A673 (cell line): ENCODE measurements at places on chromosomes 4 and X.
A peak's percentile ranks its signal among the peaks of the same experiment; 100 is the strongest.

GRCh38 chr4:13298655-13299054, 185.5 kb downstream of the RAB28 start:
- no peak for DNase-seq

GRCh38 chr4:151784706-151785105, 23.9 kb upstream of the GATB start:
- DNase-seq: no peak

DNA sequence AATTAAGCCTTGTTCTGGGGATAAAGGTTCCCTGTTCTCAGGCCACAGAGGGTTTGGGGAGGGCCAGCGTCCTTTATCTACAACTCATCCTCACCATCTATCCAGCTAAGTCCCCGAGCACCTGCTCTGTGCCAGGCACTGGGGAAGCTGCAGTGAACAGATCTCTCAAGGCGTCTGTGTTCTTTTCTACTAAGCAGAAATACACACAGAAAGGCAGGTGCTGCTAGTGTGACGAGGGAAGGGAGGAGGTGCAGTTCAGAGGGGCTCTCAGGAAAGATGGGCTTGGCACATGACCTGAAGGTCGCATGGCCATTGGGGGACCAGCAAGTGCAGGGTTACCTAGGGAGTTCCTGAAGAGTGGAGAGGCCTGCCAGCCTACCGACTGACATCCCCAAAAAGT, 352.2 kb downstream of the NR3C2 start:
- no peak for DNase-seq

- DNase-seq: no peak
Observed at GRCh38 chrX:12929701-12930100, 23.3 kb downstream of the TLR8 start.

GRCh38 chrX:119482041-119482440, 13.8 kb downstream of the SLC25A5 start:
- no peak for DNase-seq

GRCh38 chrX:115029869-115030570, 12.6 kb upstream of the IL13RA2 start:
- no peak for DNase-seq

DNA sequence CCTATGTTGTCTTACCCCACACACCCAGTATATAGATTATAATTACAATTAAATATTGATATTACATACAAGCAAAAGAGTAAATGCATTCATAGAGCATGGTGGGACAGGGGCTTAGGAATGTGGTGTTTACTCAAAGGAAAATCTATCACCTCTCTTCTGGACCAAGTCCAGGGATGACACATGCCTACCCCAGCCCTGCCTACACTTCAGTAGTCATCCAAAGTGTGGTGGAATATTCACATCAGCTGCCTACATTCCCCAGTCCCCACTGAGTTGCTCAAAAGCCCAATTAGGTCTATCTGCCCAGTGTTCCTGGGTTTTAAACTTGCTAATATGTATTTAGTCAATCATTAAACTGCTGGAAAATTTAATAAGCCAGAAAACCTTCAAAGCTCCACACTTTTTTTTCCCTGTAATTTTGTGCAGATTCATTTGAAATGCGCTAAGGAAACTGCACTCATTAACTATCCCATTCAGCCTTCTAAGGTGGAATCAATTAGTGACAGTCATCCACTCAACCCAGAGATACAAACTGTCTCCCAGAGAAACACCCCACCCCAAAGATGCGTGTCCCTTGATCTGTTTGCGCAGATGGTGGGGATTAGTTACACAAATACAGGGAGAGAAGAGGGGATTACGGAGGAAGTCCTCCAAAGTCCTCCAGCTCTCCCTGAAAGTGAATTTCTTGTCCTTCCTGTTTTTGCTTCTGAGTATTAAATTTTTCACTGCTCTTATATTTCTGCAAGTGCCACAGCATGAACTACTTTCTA, 91.7 kb upstream of the KDR start:
- DNase-seq: peak; percentile 14

DNA sequence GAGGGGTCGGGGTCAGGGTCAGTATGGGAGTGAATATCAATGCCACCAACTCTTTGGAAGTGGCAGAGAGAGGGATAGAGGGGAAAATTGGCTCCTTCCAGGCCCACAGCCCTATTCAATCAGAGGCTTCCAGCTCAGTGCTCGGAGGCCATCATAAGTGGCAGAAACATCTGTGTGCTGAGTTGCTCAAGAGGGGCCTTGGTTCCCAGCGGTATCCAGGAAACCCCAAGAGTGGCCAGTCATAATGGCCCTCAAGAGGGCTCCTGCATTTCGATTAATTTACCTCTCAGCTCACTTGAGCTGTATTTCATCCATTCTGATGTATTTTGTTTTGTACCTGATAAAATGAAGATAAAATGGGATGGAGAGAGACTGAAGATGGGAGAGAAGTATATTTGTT, 154.3 kb upstream of the EOLA2 start:
- DNase-seq: no peak

DNA sequence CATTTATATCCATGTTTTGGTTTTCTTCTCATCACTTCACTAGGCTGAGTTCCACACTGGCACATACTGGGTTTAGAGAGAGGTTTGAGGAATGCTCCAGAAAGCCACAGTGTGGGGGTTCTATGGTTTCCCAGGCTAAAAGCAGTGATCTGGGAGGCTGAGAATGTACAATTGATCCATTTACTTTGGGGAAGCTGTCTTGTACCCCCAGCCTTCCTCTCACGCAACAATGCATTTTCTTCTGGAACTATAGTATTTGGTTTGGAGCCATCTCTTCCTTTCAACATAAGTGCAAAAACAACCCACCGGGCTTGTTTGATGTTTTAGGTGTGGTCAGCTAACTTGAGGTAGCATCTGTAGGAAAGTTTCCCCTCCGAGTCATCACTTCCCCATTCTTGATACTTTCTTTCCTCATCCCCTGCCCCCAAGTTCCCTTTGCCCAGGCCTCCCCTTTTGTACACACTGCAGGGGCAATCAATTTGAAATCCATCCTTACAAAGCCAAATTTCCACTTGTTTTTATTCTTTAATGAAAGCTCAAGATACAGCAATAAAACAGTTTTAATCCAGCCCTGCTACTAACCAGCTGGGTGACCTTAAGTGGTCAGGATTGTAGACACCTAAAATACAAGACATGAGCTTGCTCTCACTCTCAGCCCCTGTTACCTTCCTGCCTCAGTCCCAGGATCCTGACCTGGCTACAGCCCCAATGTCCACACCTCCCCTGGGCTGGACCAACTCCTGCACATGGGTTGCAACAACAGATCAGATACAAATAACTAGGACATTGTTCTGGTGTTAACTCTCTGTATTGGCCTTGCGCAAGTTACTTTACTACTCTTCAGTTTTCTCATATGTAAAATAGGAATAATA, 109.2 kb downstream of the FHDC1 start:
- no peak for DNase-seq

- DNase-seq: no peak
Observed at GRCh38 chr4:102586002-102586643, 85.0 kb downstream of the NFKB1 start.

DNA sequence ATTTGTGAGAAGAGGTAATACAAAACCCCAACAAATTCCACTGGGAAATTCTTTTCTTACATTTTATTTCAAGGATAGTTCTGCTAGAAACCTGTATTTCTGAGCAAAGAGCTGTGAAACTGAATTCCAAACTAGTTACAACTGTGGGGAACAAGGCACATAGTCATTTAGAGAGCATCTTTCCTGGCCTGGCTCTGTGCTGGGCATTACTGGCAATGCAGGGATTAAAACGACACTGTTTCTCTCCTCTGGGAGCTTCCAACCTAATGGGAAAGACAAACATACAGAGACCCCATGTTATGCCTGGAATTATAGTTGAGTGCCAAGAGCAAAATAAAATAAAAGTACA, 36.5 kb downstream of the SUPT20HL1 start:
- DNase-seq: no peak

- no peak for DNase-seq
Observed at GRCh38 chr4:27819246-27819645, 958.6 kb downstream of the STIM2 start.

GRCh38 chr4:20592663-20593062, 107.6 kb upstream of the PACRGL start:
- no peak for DNase-seq

- DNase-seq: no peak
Observed at GRCh38 chr4:105399532-105400161, 74.2 kb downstream of the PPA2 start.

- no peak for DNase-seq
Observed at GRCh38 chr4:8220661-8221450, 21.8 kb downstream of the SH3TC1 start.

DNA sequence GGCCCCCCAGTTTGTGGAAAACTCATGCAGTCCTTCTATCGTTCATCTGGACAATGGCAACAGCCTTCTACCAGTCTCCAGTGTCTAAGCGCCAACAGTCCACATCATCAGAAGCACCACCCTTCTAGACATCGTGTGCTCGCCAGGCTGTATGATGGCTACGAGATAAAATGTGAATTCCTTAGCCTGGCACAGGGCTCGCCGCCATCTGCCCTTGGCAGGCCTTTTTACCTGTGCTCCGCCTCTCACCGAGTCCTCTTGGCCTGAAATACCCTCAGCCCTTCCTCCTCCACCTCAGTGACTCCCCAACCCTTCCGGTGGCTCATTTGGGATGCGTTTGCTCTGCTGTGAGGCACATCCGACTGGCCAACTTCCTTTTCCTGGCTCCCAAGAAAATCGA, 15.9 kb upstream of the STS start:
- no peak for DNase-seq

GRCh38 chr4:7978489-7978888, 38.8 kb upstream of the AFAP1 start:
- no peak for DNase-seq

GRCh38 chr4:15443371-15444160, 15.7 kb downstream of the C1QTNF7 start:
- DNase-seq: no peak

GRCh38 chrX:22577181-22577580, 304.5 kb downstream of the CBLL2 start:
- no peak for DNase-seq

DNA sequence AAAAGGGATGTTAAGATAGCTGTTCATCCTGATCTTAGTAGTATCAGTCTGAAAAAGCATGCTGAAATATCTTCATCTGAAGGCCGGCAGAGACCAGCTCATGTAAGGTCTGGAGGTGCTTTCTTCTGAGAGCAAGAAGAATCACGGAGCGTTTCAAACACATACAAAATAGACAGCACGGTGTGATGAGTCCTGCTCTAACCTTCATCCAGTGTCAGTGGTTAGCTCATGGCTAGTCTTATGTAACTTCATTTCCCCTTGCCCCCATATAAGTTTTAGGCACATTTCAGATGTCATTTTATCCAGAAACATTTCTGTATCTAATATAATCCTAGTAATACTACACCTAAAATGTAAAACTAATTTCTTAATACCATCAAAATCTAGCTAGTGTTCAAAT, 27.8 kb downstream of the ADD1 start:
- DNase-seq: no peak

- DNase-seq: no peak
Observed at GRCh38 chrX:95382799-95383198, 1301.8 kb upstream of the DIAPH2 start.
